ENCODE measurements at places on chromosomes 5 and 9. TPM values are rescaled to one million over a fixed set of nuclear protein-coding genes. Genes with fewer than 3 reads are reported as not detected.

DNA sequence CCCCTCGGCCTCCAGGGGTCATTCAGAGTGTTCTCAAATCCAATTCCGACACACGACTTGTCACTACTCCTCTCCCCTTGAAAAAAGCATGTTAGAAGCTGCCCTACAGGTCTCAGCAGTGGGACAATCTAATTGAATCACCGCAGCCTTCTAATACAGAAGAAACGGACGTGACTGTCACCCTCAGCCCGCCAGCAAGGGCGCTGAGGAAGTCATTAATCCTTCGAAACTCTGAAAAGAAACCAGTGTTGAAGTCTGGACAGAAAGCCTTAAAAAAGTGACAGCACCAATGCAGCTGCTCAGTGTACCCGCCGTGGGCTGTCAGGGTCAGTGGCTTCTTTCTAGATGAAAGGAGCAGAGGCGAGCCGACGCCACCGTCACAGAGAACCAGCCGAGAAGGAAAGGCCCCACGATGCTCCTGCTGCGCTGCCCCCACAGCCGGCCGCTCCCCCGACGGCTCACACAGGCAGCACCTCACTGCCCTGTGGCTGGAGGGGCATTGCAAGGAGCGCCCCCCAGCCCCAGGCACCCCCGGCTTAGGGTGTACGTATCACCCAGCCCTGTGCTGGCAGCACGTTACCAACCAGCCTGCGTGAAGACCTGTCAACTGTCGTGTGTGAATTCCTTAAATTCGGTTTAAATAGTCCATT lies 5.7 kb downstream of the BRD3OS start:
- no peaks in the 10 kb centered on the region for H3K4me1 ChIP-seq
- no peak for DNase-seq
- H3K27ac ChIP-seq = no peak overlapping the region
- H3K27me3 ChIP-seq = no peaks in the 10 kb centered on the region
- H3K36me3 ChIP-seq = peaks cover 76% of the 10 kb centered on the region

- H3K27ac ChIP-seq = no peak overlapping the region
- no peaks in the 10 kb centered on the region for H3K27me3 ChIP-seq
- no peaks in the 10 kb centered on the region for H3K4me1 ChIP-seq
- H3K4me3 ChIP-seq = no peak overlapping the region
- peaks cover 38% of the 10 kb centered on the region for H3K36me3 ChIP-seq
Observed at GRCh38 chr9:36080519-36080918, 43.8 kb downstream of the RECK start.

DNA sequence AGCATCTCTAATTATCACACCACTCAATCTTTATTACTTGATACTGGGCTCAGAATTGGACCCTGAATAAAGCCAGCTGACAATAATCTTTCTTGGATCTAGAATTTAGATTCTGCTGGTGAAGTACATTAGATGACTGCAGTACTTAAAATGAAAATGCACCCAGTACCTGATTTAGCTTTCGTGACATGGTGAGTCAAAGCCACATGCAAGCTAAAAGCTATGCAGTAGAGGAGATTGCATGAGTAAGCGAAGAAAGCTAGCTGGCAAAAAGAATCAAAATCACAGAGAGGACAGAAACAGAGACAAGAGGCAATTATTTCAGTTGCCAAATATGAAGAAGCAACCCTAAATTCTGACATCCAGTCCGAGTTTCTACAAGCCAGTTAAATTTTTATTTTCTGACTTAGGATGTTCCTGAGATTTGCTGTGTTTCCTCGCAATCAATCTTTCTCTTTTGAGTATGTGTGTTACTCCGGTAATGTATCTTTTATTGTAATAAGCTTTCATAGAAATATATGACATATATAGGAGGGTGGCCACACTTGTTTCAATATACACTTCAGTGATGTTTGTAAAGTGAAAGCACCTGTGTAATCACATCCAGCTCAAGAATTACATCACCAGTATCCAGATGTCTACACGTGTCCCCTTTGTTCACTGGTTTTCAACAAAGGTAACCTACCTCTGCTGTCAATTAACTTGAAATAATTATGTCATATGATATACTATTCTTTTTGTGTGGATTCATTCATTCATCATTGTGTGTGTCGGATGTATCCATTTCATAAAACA lies 101.7 kb downstream of the CDH18 start:
- no peaks in the 10 kb centered on the region for H3K4me1 ChIP-seq
- H3K4me3 ChIP-seq = peak overlapping the region; percentile 2
- no peak for DNase-seq
- no peaks in the 10 kb centered on the region for H3K36me3 ChIP-seq
- H3K27me3 ChIP-seq = no peaks in the 10 kb centered on the region

DNA sequence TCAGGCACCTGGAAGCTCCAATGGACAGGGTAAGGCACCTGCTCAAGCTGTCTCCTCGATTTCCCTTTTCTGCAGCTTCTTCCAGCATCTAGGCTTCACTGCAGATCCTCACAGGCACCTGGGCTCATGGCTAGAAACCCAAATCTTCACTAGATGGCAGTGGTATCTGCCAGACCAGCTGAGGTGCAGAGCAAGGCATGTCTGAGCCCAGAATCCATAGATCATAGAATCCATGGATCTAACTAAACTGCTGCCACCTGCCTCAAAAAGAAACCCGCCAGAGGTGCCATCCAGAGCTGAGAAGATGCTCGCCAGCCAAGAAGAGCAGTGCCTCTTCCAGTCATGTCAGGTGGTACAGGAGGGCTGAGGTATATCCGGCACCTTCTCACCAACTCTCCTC lies 6.9 kb downstream of the SHC3 start:
- no peaks in the 10 kb centered on the region for H3K36me3 ChIP-seq
- no peaks in the 10 kb centered on the region for H3K27me3 ChIP-seq
- H3K4me1 ChIP-seq = 0 out of 2 replicates have a peak, but pooled peaks cover 14% of the 10 kb centered on the region
- no peak overlapping the region for H3K4me3 ChIP-seq

GRCh38 chr9:114037961-114038723 lies 40.0 kb downstream of the AMBP start:
- DNase-seq = no peak
- H3K36me3 ChIP-seq = peaks cover 50% of the 10 kb centered on the region
- no peaks in the 10 kb centered on the region for H3K4me1 ChIP-seq
- no peaks in the 10 kb centered on the region for H3K27me3 ChIP-seq

DNA sequence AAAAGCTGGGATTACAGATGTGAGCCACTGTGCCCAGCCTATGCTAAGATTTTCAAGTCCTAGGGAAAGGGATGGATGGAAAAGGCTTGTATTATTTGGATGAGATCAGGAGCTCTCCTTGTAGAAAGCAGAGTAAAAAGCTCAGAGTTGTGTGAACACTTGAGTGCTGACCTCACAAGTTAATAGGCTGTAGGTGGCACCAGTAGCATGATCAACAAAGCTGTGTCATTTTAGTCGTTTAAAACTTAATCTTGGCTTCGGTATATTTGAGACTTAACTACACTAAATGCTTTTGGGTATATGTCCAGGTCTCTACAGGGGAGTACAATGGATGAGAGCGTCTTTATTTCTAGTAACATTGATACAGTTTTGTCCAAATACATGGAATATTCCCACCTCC lies 264.2 kb downstream of the TMEM38B start:
- H3K4me3 ChIP-seq = no peak overlapping the region
- no peaks in the 10 kb centered on the region for H3K4me1 ChIP-seq
- no peak for DNase-seq
- H3K27ac ChIP-seq = no peak overlapping the region
- no peaks in the 10 kb centered on the region for H3K36me3 ChIP-seq
- no peaks in the 10 kb centered on the region for H3K27me3 ChIP-seq

DNA sequence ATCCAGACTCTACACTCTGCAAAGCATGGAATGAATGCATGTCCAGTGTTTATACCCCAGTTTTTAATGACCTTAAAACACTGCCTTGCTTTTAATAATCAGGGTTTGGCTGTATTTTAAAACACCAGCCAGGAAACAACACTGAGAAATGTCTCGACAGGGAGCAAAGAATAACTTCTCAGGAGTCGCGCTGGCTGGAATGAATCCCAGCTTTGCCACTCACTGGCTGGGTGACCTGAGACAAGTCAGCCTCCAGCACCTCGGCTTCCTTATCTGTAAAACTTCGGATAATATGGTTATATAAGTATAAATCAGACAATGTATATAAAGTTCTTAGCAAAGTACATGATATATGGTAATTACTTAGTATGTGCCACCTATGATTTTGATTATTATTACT lies 505.0 kb downstream of the SPOCK1 start:
- H3K36me3 ChIP-seq = no peaks in the 10 kb centered on the region
- H3K4me3 ChIP-seq = no peak overlapping the region
- H3K4me1 ChIP-seq = no peaks in the 10 kb centered on the region
- no peaks in the 10 kb centered on the region for H3K27me3 ChIP-seq
- H3K27ac ChIP-seq = no peak overlapping the region

DNA sequence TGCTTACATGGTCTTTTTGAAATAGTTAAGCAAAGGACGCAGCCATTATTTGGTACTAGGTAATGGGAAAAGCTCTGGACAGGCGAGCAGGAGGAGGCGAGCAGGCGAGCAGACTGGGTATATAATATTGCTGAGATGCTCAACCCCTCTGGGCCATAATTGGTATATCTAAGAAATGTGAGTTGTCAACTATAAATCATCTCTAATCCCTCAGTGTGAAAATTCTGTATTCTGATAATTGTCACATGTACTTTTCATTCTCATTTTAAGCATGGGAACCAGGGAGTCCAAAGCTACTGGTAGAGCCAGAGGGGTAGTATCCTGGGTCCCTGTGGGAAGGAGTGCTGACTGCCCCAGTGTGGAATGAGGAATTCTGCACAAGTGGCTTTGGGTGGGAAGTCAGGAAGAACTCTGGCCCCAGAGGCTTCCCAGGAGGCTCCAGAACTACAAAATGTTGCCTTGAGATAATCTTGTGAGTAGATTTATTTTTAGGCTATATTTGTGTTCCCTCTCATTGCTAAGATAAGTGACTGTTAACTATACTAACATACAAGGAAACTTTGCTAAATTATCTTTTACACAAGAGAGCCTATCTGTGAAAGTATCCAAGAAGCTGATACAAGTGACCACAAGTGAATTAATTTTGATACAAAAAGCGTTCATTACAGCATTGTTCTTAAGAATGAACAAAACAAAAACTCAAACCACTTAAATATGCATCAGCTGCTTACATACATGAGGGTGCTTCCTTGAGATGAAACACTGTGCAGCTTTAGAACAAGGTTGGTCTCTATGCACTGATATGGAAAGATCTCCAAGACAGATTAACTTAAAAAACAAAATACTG lies 70.5 kb upstream of the TNFAIP8 start:
- no peak for DNase-seq
- H3K36me3 ChIP-seq = no peaks in the 10 kb centered on the region
- H3K27ac ChIP-seq = no peak overlapping the region
- no peak overlapping the region for H3K4me3 ChIP-seq

GRCh38 chr9:106677374-106677773 lies 185.6 kb upstream of the ZNF462 start:
- no peak overlapping the region for H3K27ac ChIP-seq
- no peaks in the 10 kb centered on the region for H3K36me3 ChIP-seq
- DNase-seq = no peak
- no peak overlapping the region for H3K4me3 ChIP-seq

GRCh38 chr9:93523518-93524144 lies 52.8 kb upstream of the PHF2 start:
- peaks cover 21% of the 10 kb centered on the region for H3K36me3 ChIP-seq
- H3K27me3 ChIP-seq = no peaks in the 10 kb centered on the region
- no peak for DNase-seq

GRCh38 chr9:33125871-33126823 lies 41.0 kb downstream of the B4GALT1 start:
- DNase-seq = no peak
- H3K4me1 ChIP-seq = no peaks in the 10 kb centered on the region
- peaks cover 29% of the 10 kb centered on the region for H3K36me3 ChIP-seq
- no peak overlapping the region for H3K4me3 ChIP-seq
- no peaks in the 10 kb centered on the region for H3K27me3 ChIP-seq
- H3K27ac ChIP-seq = no peak overlapping the region

- H3K4me3 ChIP-seq = no peak overlapping the region
- peaks cover 91% of the 10 kb centered on the region for H3K27me3 ChIP-seq
Observed at GRCh38 chr9:124001866-124002525, 9.6 kb upstream of the LHX2 start.

DNA sequence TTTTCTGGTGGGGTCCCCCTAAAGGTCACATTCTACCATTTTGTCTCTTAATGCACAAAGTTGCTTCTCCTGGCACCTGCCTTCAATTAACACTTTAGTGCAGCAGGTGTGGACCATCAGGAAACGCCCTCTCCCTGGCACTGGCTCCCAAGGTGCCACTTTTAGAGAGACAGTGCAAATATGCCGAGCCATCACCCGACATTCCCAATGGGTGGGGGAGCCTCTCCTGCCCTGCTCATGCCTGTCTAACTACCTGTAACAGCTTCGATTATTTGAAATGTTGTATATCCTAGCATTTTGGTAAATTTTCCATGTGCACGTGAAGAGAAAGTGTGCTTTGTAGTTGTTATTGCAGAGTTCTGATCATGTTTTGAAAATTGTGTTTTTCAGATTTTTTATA lies 13.2 kb upstream of the LRRC14B start:
- H3K36me3 ChIP-seq = no peaks in the 10 kb centered on the region
- DNase-seq = no peak
- H3K4me1 ChIP-seq = no peaks in the 10 kb centered on the region
- no peak overlapping the region for H3K4me3 ChIP-seq
- peaks cover 3% of the 10 kb centered on the region for H3K27me3 ChIP-seq

GRCh38 chr5:36060420-36060887 lies 6.2 kb downstream of the UGT3A2 start:
- peaks cover 9% of the 10 kb centered on the region for H3K4me1 ChIP-seq
- no peak overlapping the region for H3K4me3 ChIP-seq
- no peaks in the 10 kb centered on the region for H3K27me3 ChIP-seq
- no peaks in the 10 kb centered on the region for H3K36me3 ChIP-seq

- H3K27ac ChIP-seq = no peak overlapping the region
- H3K36me3 ChIP-seq = no peaks in the 10 kb centered on the region
- H3K4me3 ChIP-seq = no peak overlapping the region
- no peak for DNase-seq
- no peaks in the 10 kb centered on the region for H3K27me3 ChIP-seq
Observed at GRCh38 chr9:115715666-115716065, 437.9 kb upstream of the PAPPA start.

DNA sequence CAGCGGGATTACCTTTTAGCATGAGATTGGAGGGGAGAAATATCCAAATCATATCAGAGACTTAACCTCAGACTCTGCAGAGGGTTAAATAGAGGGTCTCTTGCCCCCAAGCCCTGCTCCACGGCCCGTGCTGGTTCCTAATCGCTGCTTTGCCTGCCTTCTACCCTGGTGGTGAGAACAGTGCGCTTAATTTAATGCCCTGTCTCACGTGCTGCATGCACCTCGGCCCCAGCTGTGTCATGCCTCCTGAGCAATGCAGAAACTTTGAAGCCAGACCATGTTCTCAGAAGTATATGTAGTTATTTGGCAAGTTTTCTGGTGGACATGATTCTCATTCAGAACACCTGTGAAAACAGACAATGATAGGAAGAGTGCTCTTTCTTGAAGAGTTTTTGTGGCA lies 1.4 kb downstream of the OTULIN start:
- H3K27me3 ChIP-seq = no peaks in the 10 kb centered on the region
- peaks cover 21% of the 10 kb centered on the region for H3K4me1 ChIP-seq
- H3K4me3 ChIP-seq = peak overlapping the region; percentile 85
- peaks cover 6% of the 10 kb centered on the region for H3K36me3 ChIP-seq

GRCh38 chr9:100125910-100126309 lies 26.9 kb downstream of the INVS start:
- no peaks in the 10 kb centered on the region for H3K27me3 ChIP-seq
- peaks cover 60% of the 10 kb centered on the region for H3K36me3 ChIP-seq
- H3K4me3 ChIP-seq = no peak overlapping the region
- no peaks in the 10 kb centered on the region for H3K4me1 ChIP-seq
- no peak overlapping the region for H3K27ac ChIP-seq

IL5 gene
- not detected for polyA plus RNA-seq

MZB1 gene
- not detected for polyA plus RNA-seq

PCA3 gene
- polyA plus RNA-seq = 0.21 TPM

ABCA2 gene
- polyA plus RNA-seq = 34.7 TPM
